ENCODE measurements at places on chromosomes 7 and 10.
A peak's percentile ranks its signal among the peaks of the same experiment; 100 is the strongest.

DNA sequence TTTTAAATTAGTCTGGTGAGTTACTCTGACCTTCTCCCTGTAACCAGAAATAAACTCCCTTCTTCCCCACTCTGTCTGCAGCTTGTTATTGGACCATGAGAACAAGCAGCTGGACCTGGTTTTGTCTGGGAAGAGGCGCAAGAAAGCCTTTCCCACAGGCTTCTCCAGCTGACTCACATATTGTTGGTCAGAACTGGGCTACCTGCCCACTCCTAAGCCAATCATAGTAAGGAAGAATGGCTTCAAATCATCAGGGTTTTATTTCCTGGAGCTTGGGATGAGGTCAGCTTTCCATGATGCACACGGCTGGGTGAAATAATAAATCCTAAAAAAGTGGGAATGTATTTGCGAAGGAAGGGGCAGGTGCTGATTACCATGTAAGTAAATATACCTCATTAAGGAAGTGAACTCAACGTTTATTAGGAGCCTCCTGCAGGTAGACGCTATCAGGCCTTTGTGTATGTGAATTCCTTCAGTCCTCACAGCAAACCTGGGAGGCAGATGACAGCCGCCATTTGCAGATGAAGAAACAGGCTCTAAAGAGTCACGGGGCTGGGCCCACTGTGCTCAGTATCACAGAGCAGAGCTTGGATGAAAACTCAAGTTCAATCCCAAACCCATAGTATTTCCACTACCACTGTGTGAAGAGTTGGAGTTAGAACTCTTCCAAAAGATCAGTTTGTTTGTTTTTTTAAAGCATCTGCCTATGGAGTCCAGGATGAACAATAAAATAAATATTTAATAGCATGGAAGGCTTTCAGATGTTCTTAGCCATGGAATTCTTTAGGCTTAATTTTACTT is 32.8 kb downstream of the IL15RA start:
- peak; percentile 100 for DNase-seq

- peak; percentile 17 for DNase-seq
These were observed 38.4 kb downstream of the PLPP4 start for GRCh38 chr10:120495226-120496009.

DNA sequence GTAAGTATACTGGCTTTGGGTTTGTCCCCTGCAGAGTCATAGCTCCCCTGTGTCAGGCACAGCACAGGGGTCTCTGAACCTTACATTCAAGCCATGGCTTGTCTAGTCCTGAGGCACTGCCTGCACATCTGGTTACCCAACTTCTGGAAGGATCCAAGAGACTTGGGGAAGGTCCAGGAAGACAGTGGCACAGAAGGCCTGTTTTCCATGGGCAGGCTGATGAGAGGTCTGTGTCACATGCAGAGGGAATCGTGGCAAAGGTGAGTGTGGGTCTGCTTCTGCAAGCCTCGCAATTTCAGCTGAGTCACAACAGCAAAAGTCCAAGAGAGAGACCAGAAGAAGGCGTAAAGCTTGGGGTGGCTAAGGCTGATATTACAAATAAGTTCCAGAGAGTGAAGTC is 28.4 kb upstream of the BMPR1A start:
- no peak for DNase-seq

DNA sequence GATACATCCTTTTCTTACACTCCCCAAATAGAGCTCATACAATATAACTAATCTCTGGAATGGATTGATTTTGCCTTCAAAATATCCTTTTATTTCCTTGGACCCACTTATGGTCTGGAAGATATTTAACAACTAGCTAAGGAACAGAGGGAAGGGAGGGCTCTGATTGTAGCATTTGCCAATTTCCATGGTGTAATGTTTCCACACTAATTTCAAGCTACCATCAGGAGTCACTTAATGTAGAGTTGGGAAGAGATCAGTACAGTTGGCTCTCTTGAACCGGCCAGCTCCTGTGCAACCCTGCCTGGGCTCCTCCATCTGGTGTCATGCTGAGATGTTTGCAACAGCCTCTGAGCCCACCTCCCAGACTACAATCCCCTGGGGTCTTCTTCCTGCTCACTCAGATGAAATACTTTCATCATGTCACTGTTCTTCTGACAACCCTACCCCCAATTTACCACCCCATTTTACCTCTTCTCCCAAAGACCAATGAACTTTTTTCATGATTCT is 8.0 kb upstream of the IL6 start:
- DNase-seq = no peak

- DNase-seq = no peak
These were observed 8.3 kb downstream of the NUDT5 start for GRCh38 chr10:12187321-12187905.
